Activated CD8-positive, alpha-beta T cell treated with anti-CD3 and anti-CD28 coated beads for 36 hours (primary cell): ENCODE measurements at places on chromosomes 13 and 19. TPM values are rescaled to one million over a fixed set of nuclear protein-coding genes. Genes with fewer than 3 reads are reported as not detected.

DOHH gene
- total RNA-seq: 15.7 TPM

CGB3 gene
- total RNA-seq: not detected

DPF1 gene
- 1.0 TPM for total RNA-seq

ZNF433 gene
- total RNA-seq: 1.5 TPM

ZNF709 gene
- total RNA-seq: 1.6 TPM

IFNL1 gene
- not detected for total RNA-seq

- peaks cover 17% of the 10 kb centered on the region for H3K4me1 ChIP-seq
- peaks cover 28% of the 10 kb centered on the region for H3K27me3 ChIP-seq
- no peak overlapping the region for H3K27ac ChIP-seq
- no peak overlapping the region for H3K4me3 ChIP-seq
- no peak for DNase-seq
These were observed 3.0 kb upstream of the RAB20 start for GRCh38 chr13:110564472-110564985.

DNA sequence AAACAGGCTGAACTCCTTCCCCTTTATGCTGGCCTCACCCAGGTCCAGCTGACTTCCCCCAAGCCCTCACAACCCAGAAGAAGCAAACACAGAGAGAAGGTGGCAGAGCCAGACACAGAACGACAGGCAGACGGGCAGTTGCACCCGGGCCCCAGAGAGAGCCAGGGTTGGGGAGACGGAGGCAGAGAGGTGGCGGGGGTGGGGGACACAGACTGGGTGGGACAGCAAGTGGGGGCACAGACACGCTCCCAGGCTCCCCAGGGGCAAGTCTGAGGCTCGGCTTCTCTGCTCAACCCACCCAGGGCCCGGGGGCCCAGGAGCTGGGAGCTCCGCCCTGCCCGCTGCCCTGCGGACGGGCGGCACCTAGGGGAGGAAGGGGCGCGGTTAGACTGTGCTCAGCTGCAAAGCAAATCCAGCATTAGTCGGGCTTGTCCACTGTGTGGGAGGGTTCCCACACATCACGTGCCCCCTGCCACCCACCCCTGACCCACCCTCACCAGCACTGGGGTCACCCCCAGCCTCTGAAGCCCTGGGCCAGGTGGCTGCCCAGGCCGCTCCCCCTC is 31.3 kb upstream of the ASF1B start:
- no peaks in the 10 kb centered on the region for H3K27me3 ChIP-seq
- peak overlapping the region; percentile 68 for H3K27ac ChIP-seq
- peaks cover 16% of the 10 kb centered on the region for H3K36me3 ChIP-seq
- H3K4me1 ChIP-seq: peaks cover 18% of the 10 kb centered on the region

- H3K4me3 ChIP-seq: no peak overlapping the region
- H3K27ac ChIP-seq: no peak overlapping the region
- no peaks in the 10 kb centered on the region for H3K27me3 ChIP-seq
These were observed 81.1 kb downstream of the CHST8 start for GRCh38 chr19:33702606-33703437.

GRCh38 chr19:23378948-23379347 is 16.3 kb downstream of the ZNF91 start:
- no peak overlapping the region for H3K4me3 ChIP-seq
- peaks cover 15% of the 10 kb centered on the region for H3K4me1 ChIP-seq
- H3K36me3 ChIP-seq: peaks cover 86% of the 10 kb centered on the region
- no peak overlapping the region for H3K27ac ChIP-seq
- DNase-seq: no peak

- DNase-seq: no peak
- no peak overlapping the region for H3K4me3 ChIP-seq
- H3K27me3 ChIP-seq: no peaks in the 10 kb centered on the region
- peaks cover 40% of the 10 kb centered on the region for H3K36me3 ChIP-seq
- peak overlapping the region; percentile 40 for H3K27ac ChIP-seq
- H3K4me1 ChIP-seq: peaks cover 4% of the 10 kb centered on the region
These were observed 7.9 kb upstream of the HSH2D start for GRCh38 chr19:16135430-16136127.

DNA sequence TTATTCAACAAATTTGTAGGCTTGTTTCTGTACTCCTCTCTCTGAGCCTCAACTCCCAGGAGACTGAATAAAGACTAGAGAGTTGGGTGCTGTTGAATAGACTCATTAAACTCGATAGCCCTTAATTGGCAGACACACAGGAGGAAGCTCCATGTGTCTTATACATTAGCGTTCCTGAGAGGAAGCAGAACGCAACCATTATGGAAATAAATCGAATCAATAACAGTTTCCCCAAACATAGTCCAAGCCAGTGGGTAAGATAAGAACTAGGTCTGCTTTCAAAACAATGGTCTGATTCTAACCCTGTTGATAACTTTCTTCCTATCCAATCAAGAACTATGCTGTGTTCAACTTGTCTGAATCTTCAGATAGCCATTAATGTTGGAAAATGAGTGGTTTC is 118.1 kb upstream of the FNDC3A start:
- H3K36me3 ChIP-seq: no peaks in the 10 kb centered on the region
- peaks cover 1% of the 10 kb centered on the region for H3K27me3 ChIP-seq
- H3K4me3 ChIP-seq: no peak overlapping the region
- no peak overlapping the region for H3K27ac ChIP-seq
- H3K4me1 ChIP-seq: peaks cover 32% of the 10 kb centered on the region

DNA sequence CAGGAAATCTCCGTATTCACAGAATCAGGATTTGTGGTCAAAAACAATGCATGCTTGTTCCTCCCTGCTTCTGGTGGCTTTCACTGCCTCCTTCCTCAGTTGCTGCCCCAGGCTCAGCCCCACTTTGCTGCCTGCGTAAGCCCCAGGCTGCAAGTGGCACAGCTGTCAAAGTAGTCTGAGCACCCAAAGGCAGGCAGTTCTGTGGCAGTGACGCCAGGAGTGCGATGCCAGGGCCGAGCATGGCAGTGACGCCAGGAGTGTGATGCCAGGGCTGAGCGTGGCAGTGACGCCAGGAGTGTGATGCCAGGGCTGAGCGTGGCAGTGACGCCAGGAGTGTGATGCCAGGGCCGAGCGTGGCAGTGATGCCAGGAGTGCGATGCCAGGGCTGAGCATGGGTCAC is 77.3 kb upstream of the GPR183 start:
- no peak overlapping the region for H3K4me3 ChIP-seq
- H3K36me3 ChIP-seq: peaks cover 50% of the 10 kb centered on the region
- peak; percentile 65 for DNase-seq

GRCh38 chr13:100611678-100612492 is 23.3 kb upstream of the GGACT start:
- DNase-seq: no peak
- no peak overlapping the region for H3K27ac ChIP-seq
- H3K4me3 ChIP-seq: no peak overlapping the region
- H3K27me3 ChIP-seq: no peaks in the 10 kb centered on the region
- H3K4me1 ChIP-seq: peaks cover 19% of the 10 kb centered on the region
- peaks cover 13% of the 10 kb centered on the region for H3K36me3 ChIP-seq
